ENCODE measurements at places on chromosomes 16 and 17.

DNA sequence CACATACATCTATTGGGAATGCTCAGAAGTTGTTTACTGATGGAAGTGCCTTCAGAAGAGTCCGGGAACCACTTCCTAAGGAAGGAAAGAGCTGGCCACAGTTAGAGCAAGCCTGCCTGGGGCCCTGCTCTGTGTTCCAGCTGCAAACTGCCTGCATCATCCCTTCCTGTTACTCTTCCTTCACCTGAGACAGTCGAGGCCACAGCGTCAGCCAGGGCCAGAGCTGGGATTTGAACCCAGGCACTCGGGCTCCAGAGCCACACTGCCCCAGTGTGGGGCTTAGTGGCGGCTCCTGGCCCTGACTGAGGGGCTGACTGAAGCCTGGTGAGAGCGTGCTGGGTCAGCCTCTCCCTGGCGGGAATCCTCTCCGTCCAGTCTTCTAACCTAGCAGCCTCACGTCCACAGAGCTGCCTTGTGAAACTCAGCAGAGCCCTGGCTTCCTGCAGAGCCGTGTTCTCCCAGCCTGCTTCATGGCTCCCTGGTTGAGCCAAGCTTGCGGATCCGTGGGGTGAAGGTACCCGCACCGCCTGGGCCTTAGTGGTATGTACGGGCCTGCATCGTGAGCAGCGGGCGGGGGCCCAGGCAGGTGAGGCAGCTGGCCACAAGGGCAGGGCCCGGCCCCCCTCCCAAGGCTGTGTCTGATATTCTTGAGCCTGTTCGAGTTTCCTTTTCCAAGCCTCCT, 4.6 kb upstream of the C17orf99 start:
- DNase-seq = no peak

GRCh38 chr16:68760671-68761275, 23.7 kb downstream of the CDH1 start:
- DNase-seq = no peak

DNA sequence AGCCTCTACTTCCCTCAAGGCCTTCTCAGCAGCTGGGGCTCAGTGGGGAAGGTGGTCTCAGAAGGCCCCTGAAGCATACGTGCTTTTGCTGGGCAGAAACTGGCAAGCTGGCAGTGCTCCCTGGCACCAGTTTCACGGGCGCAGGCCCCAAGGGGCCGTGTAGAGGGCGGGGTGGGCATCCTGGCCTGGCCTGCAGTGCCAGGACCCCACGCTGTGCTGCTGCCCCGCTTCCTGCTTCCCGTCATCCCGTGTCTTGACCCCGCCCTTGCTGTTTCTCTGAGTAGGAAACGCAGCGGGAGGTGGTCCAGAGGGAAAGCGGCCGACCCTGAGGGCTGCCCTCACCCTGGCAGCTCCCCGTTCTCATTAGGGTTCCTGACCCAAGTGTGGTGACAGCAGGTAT, 6.8 kb downstream of the CDK5R1 start:
- no peak for DNase-seq

- no peak for DNase-seq
Observed at GRCh38 chr16:49417354-49417753, 43.8 kb downstream of the C16orf78 start.
